ENCODE measurements at places on chromosomes 12 and 14.
A peak's percentile ranks its signal among the peaks of the same experiment; 100 is the strongest.

GRCh38 chr12:131060011-131060703 lies 106.5 kb downstream of the ADGRD1 start:
- DNase-seq = no peak

DNA sequence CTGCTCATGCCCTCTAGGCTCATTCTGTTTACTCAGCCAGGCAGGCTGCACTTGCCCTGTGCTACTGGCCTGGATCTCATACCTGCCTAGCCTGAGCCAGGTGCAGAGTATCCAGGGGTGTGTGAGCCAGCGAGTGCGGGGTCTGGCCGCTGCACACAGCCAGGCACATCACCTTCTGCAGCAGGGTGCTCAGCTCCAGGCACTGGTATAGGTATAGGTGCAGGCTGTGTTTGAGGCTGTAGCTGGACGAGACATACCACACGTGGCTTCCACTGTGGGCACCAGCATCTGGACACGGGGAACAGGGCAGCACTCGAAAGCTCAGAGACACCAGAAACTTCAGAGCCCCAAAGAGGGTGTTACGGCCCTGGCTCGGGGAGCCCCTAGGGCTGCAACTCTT lies 424.2 kb downstream of the RERGL start:
- DNase-seq = no peak

- peak; percentile 62 for DNase-seq
Measured at GRCh38 chr14:34052658-34053014, 101.8 kb upstream of the EGLN3 start.

DNA sequence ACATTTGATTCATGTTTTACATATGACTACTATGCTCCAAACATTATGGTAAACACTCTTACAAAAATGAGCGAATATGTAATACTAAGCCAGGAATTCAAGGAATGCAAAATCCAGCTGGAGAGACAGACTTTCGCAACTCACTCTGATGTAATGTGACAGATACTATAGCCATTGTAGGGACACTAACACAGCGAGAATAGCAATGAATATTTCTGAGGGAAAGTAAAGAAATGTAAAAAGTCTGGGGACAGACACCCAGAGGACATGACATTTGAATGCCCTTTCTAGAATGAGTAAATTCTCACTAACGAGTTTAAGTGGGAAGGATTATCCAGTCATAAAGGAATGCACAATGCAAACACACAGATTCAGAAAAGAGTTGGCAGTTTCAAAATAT lies 121.9 kb downstream of the PIK3C2G start:
- DNase-seq = peak; percentile 82

DNA sequence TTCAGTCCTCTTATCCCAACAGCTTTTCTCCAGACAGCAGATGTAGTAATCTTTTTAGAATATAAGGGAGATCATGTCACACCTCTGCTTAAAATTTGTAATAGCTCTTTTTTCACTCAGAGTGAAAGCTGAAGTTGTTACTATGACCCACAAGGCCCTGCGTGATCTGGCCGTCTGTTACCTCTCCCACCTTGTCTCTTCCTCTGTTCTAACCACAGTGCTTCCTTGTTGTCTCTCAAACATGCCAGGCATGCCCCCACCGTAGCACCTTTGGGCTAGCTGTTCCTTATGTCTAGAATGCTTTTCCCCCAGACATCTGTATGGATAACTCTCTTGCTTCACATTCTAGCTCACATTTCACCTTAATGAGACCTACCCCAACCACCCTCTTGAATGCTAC lies 6.5 kb downstream of the NECAP1 start:
- DNase-seq = no peak

- no peak for DNase-seq
Measured at GRCh38 chr12:14076538-14076937, 95.1 kb upstream of the GRIN2B start.

- DNase-seq = no peak
Measured at GRCh38 chr14:93936245-93936644, 9.1 kb downstream of the FAM181A start.

DNA sequence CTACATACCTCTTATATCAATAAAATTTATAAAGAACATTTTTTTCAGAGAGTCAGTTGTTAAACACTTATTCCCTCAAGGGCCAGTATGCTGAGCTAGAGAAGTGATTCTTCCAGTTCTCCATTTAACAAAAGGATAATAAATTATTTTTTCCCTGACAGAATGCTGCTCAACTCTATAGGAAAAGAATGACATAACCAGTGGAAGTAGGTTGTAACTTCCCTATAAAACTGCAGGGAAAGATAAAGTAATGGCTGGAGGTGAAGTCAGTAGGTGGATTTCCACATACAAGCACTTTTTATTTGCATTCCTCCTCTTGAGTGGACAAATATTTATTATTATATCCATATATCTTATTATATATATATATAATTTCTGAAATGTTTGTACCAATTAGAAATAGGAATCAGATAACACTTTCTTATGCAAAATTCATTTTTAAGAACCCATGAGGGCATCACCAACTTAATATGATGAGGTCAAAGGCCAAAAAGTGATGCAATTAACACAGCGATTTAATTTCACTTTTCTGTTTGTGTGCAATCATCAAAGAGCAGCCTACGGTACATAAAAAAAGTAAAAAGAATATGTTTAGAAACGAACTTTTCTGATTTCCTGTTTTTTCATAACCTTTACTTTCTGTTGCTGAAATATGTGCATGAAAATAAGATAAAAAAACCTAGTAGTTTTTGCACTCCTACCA lies 175.3 kb downstream of the PRKD1 start:
- DNase-seq = no peak

- no peak for DNase-seq
Measured at GRCh38 chr14:37712976-37713431, 117.6 kb downstream of the TTC6 start.

GRCh38 chr14:59308673-59309072 lies 120.2 kb downstream of the DAAM1 start:
- no peak for DNase-seq

DNA sequence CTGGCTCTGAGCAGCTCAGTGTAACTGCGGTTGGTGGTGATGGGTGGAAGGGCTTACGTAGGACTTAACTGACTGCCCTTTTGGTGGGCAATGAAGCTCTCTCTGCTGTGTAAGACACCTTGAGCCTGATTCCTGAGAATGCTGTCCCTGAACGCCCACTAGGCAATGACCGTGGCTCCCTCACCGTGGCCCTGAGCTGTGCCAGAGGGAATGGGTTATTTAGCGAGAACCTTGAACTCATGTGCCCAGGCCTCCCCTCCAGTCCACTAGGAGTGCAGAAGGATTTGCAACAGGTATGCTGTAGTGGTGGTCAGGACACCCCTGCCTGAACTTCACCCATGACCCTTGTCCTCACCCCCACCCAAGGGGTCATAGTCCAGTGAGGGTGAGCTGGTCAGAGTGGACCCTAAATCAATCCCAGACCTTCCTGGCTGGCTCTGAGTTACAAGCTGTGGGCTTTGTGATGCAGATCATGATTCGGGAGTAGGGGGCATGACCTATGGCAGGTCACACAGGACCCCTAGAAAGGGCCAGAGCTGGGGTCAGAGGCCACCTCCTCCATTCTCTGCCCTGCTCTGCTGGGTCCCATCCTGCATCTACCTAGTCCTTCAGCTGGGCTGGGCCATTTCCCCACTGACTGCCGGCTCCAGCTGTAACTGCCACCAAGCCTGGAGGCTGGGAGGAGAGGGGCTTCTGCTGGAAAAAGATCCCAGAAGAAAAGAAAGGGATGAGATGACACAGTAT lies 14.5 kb upstream of the ANKRD33 start:
- no peak for DNase-seq

GRCh38 chr14:92603309-92604242 lies 90.0 kb downstream of the RIN3 start:
- peak; percentile 71 for DNase-seq

DNA sequence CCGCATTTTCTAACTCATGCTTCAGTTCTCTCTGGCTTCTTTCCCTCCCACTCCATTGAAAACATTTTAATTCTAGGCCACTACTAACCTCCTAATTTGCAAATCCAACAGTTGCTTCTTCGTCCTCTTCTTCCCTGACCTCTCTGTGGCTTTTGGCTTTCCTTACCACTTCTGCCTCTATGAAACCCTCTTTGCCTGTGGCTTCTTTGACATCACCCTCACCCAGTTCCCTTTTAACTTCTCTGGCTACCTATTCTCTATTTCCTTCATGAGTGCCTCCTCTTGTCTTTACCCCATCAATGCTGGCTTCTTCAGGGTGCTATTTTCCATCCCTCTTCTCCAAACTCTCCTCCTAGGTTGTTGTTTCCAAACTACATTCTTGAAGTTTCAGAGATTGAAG lies 4.4 kb upstream of the HCFC2 start:
- no peak for DNase-seq
